ENCODE measurements at places on chromosomes 5 and 9.

- no peak for DNase-seq
These were observed 347.3 kb upstream of the ZNF608 start for GRCh38 chr5:125093776-125094175.

DNA sequence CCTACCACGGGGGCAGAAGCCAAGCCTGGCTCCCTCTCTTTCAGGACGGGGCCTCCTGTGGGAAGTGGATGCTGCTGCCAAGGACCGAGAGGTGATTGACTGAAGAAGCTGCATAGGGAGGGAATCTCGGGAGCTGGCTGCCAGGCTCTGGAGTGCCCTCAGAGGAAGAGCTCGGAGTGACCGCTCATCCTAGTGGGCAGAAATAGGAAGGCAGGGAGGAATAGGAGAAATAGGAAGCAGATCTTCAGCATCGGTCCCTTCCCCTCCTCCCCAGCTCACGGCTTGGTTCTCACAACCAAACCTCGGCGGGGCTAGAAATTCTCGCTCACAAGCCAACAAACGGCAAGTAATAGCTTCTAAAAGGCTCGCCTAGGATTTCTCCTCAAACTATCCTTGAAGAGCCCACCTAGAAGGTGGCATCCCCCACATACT, 159.9 kb upstream of the RAI14 start:
- no peak for DNase-seq

GRCh38 chr9:115085773-115086377, 32.1 kb downstream of the TNC start:
- DNase-seq, result no peak

GRCh38 chr5:154761046-154761736, 6.0 kb downstream of the LARP1 start:
- DNase-seq, result peak; percentile 50

- no peak for DNase-seq
These were observed 571.2 kb upstream of the DAB2 start for GRCh38 chr5:39995990-39996389.

GRCh38 chr9:101029315-101030085, 973 bp downstream of the PLPPR1 start:
- DNase-seq, result no peak

DNA sequence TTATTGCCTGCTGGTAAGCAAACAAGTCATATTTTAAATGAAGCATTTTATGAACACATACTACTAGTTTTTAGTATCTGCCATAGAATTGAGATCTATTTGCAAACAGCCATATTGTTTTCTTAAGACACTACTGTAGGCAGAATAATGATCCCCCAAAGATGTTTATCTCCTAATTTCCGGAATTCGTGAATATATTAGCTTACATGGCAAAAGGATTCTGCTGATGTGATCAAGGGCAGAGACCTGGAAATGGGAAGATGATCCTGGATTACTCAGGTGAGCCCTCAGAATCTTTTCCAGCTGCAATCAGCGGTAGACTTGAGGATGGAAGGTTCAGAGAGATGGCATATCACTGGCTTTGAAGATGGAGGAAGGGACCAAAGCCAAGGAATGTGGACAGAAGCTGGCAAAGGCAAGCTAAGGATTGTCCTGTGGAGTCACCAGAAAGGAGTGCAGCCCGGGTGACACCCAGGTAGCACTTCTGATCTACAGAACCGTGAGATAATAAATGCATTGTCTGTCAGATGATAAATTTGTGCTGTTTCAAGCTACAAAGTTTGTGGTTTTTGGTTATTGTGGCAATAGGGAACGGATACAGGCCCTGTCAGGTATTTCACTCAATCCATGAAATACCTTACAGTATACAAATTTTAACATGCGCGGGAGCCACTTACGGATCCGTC, 1.0 kb upstream of the ERCC6L2 start:
- DNase-seq, result no peak

- no peak for DNase-seq
These were observed 56.1 kb upstream of the GLRX start for GRCh38 chr5:95878417-95879323.

Measured in activated CD8-positive, alpha-beta memory T cell treated with anti-CD3 and anti-CD28 coated beads, Interleukin-2, amount 10 ng/mL, durations not matched to agents 7 days and 5 days (primary cell).